ENCODE measurements at places on chromosomes 16 and 17.

GRCh38 chr17:61669522-61669921 is 78.5 kb upstream of the NACA2 start:
- no peak for DNase-seq

DNA sequence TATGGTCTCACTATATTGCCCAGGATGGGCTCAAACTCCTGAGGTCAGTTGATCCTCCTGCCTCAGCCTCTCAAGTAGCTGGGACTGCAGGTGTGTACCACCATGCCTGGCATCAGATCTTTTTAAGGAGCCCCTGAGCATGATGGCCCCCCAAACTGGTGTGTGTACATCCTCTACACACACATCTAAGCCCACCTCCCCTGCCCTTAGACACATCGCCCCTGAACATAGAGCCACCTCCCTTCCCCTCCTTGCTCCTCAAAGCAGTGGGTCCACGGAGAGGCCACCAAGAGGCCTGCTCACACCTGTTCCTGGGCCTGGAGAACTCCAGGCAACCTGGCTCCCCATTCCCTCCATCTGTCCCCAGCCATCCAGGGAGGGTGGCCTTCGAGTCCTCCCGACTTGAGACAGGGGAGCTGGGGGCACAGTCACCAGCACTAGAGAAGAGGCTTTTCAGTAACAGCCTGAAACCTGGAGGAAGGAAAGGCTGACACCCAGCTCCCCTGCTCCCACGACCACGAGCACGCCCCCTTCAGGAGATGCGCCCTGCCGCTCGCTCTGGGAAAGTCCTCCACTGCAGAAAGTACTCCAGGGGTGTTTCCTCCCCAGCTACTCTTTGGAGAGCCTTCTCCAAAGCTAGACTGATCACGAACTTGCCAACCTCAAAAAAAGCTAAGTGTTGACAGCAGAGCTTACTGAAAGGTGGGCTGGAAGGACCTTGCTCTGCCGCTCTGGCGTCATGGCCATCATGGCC is 12.6 kb upstream of the PRR29 start:
- DNase-seq, result no peak

DNA sequence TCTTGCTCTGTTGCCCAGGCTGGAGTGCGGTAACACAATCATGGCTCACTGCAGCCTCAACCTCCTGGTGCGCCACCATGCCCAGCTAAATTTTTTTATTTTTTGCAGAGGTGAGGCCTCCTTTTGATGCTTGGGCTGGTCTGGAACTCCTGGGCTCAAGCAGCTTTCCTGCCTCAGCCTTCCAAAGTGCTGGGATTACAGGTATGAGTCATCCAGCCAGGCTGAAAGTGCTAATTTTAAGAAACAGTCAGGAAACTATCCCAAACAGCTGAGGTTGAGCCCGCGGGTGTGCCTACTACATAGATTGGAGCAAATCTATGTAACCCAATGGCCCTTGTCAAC is 738 bp upstream of the XPO6 start:
- DNase-seq, result no peak

- DNase-seq, result no peak
Measured at GRCh38 chr16:51245658-51245995, 94.6 kb upstream of the SALL1 start.

DNA sequence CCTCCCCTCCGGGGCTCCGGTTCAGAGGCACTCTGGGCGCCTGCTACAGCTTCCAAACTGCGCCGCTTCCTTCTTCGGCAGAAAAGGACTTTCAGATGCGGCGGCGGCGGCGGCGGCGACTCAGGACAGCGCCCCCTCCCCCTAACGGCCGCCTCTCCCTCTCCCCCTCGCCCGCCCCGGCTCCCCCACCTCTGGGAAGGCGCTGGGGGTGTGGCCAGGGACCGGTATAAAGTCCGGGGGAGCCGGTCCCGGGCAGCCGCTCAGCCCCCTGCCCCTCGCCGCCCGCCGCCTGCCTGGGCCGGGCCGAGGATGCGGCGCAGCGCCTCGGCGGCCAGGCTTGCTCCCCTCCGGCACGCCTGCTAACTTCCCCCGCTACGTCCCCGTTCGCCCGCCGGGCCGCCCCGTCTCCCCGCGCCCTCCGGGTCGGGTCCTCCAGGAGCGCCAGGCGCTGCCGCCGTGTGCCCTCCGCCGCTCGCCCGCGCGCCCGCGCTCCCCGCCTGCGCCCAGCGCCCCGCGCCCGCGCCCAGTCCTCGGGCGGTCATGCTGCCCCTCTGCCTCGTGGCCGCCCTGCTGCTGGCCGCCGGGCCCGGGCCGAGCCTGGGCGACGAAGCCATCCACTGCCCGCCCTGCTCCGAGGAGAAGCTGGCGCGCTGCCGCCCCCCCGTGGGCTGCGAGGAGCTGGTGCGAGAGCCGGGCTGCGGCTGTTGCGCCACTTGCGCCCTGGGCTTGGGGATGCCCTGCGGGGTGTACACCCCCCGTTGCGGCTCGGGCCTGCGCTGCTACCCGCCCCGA is at the start of gene IGFBP4:
TSS of gene IGFBP4 (plus strand) at position 255 of the 792 bp plus-strand sequence. CDS start at position 541, 286 bp downstream.
- DNase-seq, result peak; percentile 52

DNA sequence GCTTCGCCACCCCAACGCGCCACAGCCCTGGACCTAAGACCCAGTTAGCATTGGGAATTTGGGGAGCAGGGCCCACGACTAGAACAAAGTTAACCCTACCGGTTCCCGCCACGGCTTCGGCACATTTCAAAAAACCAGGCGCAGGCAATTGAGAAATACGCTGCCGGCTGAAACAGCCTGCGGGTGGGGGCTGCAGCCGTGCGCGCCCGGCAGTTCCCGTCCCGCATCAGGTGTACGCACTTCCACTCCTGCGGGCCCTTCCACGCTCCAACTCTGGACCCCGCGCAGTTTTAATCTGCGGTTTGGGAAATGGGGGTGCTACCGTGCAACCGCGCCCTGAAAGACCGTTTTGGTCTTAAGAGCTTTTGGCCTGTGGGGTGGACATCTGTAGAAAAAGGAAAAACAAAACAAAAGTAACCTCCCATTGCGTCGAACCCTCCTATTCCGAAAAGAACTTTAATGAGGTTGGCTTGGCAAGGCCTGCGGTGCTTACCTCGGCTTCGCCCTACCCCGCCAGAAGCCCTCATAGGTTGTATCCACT is 7.1 kb downstream of the IRX5 start:
- DNase-seq, result no peak

DNA sequence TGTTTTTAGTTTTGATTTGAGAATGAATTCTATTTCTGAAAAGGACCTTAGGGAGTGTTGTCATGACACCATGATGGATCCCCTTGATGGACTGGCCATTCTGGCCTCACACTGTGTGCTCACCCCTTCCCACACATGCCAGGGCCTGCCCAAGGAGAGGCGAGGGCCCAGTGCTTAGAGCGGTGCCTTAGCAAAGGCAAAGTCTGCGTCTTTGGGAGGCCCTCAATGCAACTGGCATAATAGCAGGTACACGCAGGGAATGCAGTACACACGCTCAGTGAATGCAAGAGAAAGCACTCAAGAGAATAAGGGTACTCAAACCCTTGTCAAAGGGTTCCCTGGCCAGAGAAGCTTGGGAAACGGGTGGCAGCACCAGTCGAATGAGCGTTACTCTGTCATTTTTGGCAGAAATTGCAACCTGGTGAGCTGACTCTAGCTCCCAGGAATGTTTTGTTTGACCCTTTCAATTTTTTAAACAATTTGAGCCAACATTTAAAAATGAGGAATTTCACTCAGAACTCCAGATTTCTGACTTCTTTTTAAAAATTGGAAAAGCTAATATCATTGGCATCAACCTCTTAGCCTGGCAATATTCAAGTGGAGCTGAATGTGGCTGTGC is 32.1 kb downstream of the NKD1 start:
- DNase-seq, result no peak

GRCh38 chr17:49494986-49495841 is at the start of gene NGFR:
NGFR (plus strand) TSS chr17:49495293; CDS start chr17:49495418, 125 bp downstream.
- peak; percentile 53 for DNase-seq

GRCh38 chr16:31295206-31295605 is 35.4 kb downstream of the ITGAM start:
- DNase-seq, result no peak

- no peak for DNase-seq
Measured at GRCh38 chr16:30119428-30119827, 3.6 kb downstream of the MAPK3 start.

DNA sequence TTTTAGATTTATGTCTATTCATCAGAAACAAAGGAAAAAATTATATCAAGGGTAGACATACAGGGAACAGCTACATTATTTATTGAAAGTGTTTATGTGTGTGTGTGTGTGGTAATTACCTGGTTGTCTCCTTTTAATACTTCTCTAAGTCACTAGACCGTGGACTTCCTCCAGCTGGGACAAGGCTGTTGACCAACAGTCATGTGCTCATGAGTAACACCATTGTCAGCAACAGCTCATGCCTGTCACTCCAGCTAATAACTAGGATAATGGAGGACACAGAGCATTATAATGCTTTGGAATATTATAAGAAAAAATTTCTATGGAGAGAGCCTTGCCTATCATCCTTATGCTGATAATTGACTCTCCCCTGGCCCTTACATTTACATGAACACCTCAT is 125.3 kb upstream of the SALL1 start:
- DNase-seq, result no peak

- no peak for DNase-seq
Measured at GRCh38 chr17:58755577-58756245, at the start of gene PPM1E. PPM1E (plus strand) TSS chr17:58755854.

DNA sequence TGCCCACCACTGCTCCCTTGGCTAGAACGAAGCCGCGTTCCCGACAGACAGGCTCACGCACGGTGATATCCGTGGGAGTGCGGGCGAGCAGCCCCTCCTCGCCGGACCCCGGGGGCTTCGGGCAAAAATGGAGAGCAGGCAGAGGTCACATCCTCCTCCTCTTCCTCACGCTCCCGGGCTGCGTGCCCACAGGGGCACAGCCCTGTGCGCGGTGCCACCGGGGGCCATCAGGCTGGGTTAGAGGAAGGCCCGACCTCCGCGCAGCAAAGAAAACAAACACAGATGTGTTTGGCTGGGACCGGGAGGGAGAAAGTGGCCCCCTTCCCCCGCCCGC is 519 bp upstream of the NTN1 start:
- DNase-seq, result no peak

- no peak for DNase-seq
Measured at GRCh38 chr16:29124828-29125227, 140.0 kb downstream of the LAT start.

- no peak for DNase-seq
Measured at GRCh38 chr17:52674686-52675085, 516.2 kb upstream of the CA10 start.

GRCh38 chr17:68379177-68379510 is 78.2 kb downstream of the WIPI1 start:
- DNase-seq, result no peak

DNA sequence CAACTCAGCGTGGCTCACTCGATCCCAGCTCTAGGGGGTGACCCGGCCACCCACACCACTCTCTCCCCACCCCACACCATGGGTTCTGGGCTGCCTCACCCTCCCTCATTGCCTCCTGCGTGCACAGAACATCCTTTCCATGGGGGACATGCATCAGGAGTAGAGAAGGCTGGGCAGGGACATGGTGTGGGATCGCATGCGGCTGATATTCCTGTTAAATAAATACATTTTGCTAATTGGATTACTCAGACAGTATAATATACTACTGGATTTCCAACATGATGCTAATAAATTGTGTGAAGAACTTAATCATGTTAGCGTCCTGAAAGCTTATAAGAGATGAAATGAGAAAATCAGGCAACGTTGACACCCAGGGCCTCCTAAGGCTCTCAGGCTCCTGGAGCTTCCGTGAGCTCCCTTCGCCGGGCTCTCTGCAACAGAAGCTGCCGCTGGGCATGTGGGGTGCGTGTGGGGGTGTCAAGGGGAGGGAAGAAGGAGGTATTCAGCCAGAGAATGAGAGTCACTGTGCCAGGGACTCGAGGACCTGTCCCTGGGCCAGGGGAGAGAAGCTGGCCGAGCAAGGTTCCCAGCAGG is 173.1 kb upstream of the TNRC6C start:
- DNase-seq, result no peak

DNA sequence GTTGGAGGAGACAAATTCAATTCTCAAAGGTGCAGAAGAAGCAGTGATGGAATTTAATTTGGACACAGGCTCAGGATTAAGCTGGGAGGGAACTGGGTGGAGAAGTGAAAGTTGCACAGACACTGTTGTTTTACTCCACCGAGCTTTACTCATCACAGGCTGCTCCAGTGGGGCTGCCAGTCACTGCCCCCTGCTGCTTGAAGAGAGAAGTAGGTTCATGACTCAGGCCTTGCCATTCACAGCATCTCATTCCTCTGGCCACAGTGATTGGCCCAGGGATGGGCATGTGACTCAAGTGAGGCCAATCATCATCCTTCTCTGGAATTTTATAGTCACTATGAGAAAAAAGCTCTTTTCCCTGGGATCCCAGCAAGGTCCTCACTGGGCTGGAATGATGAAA is 11.8 kb downstream of the GNAO1 start:
- peak; percentile 36 for DNase-seq

DNA sequence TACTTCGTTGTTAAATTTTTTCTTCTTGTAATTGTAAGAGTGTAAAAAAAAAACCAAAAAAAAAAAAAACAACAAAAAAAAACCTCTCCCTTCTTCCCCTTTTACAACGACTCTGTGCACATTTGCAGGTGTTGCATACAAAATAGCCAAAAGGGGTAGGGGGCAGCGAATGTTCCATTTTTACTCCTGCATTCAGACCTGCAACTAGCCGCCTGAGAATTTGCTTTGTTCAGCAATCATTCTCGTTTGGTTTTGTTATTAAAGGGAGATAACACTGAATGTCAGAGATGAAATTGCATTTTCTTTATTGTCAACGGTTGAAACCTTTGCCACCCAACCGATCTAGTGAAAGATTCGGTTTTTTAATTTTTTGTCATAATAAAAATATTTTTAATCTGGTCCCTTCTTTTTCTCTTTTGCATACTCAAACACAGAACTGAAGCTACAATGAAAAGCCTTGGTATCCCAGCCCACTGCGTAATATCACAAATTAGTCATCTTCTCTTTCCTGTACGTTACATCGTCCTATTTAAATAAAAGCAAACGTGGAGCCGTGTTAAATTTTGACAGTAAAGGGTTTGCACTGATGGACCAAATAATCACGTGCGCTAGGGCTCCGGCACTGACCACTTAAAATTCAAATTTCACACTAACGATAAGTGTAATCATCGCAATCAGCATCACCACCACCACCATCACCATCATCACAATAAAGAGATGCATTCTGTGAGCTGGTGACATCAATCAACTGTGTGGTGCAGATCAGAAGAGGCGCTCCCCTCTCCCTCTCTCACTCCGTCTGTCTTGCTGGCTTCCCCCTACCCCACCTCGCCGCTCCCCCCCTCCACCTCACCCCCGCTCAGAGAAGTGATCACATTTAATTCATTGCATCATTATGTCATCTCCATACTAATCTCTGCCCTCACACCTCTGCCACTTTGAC is 406.2 kb upstream of the PSMD7 start:
- DNase-seq, result no peak

DNA sequence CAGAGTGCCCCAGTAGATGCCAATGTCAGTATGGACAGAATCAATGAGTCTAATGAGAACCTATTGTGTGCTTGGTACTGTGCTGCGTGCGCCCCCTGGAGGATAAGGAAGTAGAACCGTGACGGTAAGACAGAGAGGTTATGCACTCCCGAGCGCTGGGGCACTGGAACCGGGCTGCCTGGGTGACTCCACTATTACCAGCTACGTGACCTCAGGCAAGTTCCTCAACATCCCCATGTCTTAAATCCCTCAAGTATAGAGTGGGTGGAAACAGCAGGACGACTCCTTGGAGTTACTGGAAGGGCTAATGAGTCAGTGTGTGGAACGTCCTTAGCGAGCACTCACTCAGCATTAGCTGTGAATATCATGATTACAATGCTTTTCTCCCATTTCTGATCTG is 16.2 kb downstream of the CHST4 start:
- peak; percentile 36 for DNase-seq
